ENCODE measurements at places on chromosomes 11 and 22.

GRCh38 chr11:128776069-128776423 is 82.2 kb downstream of the FLI1 start:
- DNase-seq: peak; percentile 4

DNA sequence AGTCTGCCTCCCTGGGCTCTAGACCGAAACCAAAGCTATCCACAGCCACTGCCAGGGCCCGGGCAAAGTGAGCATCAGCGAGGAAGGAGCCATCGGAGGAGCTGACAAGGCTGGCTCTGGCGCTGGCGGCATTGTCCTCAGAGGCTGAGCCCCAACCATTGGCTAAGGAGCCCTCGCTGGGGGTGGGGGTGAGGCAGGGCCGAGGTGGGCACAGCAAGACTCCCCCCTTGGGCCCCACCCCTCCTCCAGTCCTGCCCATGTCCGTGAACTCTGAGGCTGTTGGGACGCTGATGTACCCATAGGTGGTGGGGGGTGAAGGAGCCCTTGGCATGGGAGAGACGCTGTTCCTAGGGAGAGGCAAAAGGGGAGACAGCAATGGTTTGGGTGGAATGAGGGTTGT is 11.2 kb downstream of the ROBO4 start:
- no peak for DNase-seq

- no peak for DNase-seq
These were observed 1.2 kb downstream of the YDJC start for GRCh38 chr22:21628386-21629254.

DNA sequence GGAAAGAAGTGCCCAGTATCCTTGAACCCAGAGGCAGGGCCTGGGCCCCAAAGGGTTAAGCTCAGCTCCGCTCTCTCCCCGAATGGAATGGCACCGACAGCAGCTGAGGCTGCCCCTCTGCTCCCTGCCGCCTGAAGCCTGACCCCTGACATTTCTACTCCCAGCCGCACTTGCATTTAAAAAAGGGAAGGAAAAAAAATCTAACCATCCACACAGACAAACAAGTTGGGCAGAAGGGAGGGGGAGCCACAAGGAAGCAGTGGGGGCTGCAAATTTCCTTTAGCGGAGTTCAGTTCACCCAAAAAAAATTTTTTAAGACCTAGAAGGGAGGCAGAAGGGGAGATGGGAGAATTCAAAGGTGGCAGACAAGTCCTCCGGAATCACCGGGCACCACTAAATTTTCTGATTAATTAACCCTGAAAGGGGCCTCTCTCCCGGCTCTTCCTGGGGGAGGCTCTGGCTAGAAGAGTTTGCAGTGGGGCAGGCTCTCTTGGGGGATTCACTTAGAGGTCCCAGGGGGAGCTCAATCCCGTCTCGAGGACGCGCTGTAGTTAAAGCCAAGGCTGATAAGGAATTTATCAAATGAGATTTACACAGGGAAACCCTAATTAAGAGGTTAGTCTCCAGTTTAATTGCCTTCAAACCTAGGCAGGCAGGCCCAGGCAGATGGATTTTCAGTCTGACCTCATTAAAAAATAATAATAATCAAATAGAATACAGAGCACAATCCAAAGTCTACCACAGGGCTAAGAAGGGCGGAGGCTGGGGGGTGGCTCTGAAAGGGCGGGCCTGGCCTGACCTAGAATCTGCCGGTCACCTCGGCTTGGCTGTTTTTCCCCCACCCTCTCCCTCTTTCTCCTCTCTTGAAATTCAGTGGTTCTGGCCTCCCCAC is 25.6 kb downstream of the MN1 start:
- DNase-seq: no peak

DNA sequence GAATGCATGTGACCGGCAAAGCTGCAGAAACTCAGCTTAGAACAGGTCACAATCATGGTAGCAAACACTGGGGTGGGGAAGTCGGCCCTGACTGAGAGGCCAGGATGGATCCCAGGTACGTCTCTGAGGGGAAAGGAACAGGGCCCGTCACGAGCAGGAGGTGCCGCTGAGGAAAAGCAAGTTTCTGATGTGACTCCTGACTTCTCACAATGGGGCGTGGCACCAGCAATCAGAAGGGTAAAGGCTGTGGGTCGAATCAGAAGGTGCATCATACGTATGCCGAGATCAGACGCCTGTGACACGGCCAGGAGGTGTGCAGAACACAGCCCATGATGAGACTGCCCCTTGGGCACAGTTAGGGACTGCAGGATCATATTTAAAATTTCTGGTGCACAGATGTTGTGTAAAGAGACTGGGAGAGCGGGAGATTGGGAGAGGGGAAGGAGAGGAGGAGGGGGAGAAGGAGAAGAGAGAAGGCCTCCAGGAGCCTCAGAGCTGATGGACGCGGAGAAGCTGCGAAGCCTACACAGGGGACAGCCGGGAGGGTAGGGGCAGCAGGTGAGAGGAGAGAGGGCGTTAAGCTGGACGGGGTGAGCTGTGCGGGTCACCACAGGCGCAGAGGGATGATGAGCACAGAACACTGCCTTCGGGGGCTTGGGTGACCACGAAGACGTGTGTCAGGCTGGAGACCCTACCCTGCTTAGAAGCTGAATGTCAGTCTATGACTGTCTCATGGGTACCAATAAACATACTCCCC is 30.7 kb downstream of the KRTAP5-5 start:
- DNase-seq: no peak

DNA sequence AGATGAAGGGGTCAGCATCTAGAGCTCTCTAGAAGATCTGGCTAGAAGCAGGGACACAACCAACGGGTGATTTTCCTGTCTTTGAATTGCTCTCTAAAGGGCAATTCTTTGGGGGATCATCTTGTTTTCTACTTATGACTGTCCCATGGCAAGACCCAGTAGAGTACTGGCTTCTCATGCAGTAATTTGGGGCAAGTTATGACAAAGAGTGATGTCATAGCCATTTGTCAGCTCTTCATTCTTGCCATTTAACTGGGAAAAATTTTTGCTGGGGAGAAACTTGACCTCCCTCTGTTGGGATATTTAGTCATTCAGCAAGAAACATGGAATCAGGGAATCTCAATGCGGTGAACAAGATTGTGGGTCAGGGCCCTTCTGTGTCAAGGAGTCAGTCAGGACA is 80.4 kb downstream of the SLC1A2 start:
- no peak for DNase-seq

- DNase-seq: no peak
These were observed 208.0 kb downstream of the DSCAML1 start for GRCh38 chr11:117589063-117589462.

GRCh38 chr11:61000426-61000825 is 28.9 kb downstream of the CD6 start:
- DNase-seq: no peak

DNA sequence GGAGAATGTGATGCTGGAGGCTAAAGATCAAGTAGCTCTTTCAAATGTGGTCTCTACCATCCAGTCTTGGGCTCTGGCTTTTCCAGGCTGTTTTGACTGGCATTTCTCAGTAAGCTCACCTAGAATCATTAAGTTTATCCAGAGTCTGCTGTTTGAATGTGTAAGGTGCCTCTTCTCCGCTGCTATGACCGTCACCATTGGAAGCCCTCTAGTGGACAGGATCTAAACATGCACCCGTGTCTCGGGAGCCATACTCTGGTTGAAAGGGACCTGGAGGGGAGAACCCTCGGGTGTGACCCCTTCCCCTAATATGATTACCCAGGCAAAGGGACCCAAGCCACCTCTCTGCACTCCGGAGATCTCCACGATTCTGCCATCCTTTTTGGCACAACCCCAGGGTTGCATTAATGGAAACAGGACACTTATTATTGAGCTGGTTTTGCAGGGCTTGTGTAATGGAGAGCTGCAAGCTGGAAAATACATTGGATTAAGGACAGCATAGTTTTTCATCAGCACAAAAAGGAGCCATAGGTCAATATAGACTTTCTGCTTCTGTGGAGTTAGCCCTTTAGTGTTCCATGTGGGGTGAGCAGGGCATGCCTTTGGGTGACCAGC is 191.0 kb upstream of the LARGE1 start:
- no peak for DNase-seq

- no peak for DNase-seq
These were observed 121.5 kb downstream of the KCNQ1OT1 start for GRCh38 chr11:2577991-2578928.

DNA sequence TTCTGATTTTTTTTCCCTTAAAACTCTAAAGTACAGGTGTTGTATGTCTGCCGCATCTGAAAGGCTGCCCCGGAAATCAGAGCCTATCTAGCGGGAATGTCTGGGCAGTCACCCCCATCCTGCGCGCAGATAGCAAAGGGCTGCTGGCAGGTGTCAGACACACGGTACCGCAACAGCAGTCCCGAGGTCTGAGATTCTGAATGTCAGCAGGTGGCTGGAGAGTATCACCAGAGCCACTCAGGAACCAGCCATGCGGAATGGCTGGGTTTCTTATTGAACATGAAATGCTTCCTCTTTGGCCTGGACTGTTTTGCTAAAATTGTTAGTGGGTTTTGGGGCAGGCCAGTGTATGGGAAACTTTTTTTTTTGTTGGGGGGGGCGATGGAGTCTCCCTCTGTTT is 53.3 kb downstream of the CERK start:
- no peak for DNase-seq

DNA sequence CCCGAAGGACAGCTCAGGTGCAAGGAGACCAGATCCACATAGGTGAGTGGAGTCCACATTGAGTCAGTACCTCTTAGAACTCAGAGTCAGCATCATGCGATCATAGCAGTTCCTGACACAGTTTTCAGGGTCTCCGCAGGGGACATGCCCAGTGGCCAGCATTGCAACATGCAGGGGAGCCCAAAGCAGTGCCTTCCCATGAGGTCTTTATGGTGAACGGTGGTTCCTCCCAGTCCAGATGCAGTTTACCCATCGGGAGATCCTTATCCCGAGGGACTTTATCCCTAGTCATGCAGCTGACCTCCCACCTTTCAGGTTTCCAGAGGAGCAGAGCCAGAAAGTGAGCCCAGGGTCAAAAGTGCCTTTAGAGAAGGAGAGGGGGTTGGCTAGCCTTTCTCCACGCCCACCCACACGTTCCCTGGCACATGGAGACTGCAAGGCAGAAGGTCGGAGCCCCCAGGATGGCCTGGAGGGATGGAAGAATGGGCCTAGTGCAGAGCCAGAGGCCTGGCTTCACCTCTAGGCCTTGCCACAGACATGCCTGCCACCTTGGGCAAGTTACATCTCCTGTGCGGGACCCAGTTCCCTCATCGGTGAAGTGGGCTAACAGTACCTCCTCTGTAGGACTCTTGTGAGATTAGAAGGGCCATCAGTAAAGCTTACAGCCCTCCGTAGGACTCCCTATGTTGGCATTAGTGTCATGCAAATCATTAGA is 6.4 kb downstream of the KCTD17 start:
- no peak for DNase-seq

- no peak for DNase-seq
These were observed 413.0 kb upstream of the LARGE1 start for GRCh38 chr22:34333285-34333684.

GRCh38 chr11:102346456-102346747 is 612 bp upstream of the BIRC2 start:
- no peak for DNase-seq

GRCh38 chr22:31081963-31082605 is 966 bp downstream of the SMTN start:
- no peak for DNase-seq

- no peak for DNase-seq
These were observed 6.4 kb downstream of the LTBP3 start for GRCh38 chr11:65551572-65552387.

DNA sequence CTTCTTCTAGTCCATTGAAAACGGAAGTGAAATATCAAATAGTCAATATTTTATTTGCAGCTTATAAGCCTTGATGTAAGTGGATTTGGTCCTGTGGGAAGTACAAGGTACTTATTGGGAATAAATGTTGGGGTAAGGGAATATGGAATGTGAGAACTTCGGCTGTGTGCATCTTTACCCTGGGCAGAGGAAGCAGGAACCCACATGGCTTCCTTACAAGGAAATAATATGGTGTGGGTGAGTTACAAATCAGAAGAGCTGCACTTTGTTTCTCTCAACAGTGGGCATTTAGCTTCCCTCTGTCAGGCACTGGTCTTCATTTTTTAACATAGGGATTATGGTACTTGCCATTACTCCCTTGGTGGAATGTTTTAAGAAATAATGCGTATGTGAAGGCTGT is 77.9 kb downstream of the SCN3B start:
- no peak for DNase-seq

GRCh38 chr11:123286761-123287160 is 91.7 kb upstream of the CLMP start:
- DNase-seq: no peak

GRCh38 chr22:21868651-21869050 is 1.2 kb upstream of the MAPK1 start:
- no peak for DNase-seq

DNA sequence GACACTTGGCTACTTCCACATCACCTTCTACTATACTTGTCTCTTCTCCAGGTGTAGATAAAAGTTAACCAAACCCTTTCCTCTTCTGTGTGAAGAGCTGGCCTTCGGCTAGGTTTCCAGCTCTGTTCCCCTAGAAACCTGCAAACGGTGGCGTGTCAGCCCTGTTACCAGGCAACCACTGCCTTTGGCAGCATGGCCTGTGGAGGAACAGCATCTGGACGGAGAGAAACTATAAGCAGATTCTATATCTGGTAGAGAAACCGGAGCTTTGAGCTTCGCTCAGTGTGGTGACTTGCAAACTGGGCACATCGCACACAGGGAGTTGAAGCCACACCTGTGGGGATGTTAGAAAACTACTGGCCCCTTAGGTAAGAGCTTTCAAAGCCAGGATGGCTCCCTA is 35.9 kb downstream of the ARAP1 start:
- no peak for DNase-seq

- no peak for DNase-seq
These were observed 1236.4 kb downstream of the FAM181B start for GRCh38 chr11:81497202-81497804.

- DNase-seq: peak; percentile 65
These were observed 2.2 kb upstream of the RPS19BP1 start for GRCh38 chr22:39534591-39535356.

DNA sequence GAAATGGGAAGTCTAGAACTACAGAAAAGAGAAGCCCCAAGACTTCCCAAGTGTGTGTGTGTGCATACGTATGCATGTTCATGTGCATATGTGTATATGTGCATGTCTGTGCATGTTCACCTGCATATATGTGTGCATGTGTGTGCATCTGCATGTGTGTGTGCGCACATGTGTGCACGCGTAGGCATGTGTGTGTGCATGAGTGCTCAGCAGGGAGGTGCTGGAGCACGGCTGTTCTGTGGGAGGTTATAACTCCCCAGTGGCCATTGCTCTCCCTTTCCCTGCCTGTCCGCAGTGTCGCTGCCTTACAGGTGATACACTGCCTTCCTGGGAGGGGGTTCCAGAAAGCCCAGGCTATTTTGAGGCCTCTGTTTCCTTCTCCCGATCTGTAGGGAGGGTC is 29.8 kb downstream of the B3GAT1 start:
- no peak for DNase-seq

GRCh38 chr11:61887839-61888494 is 3.4 kb downstream of the FADS3 start:
- DNase-seq: no peak

DNA sequence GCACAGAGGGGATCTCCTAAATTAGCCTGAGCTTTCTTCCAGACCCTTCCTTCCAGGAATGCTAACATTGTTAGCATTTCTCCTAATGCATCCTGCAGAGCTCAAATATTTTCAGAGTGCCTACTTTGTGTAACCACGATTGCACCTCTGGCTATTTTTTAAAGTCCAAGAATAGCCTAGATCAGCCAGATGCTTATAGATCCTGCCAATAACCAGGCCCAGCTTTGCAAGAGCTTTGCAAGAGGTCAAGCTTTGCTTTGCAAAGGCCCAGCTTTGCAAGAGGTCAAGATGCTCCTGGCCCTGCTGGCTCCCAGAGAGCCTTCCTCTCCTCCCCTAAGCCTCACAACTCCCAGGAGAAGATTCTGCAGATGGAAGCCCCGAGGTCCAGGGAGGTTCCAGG is 491.9 kb downstream of the MN1 start:
- DNase-seq: no peak

All from stimulated activated CD8-positive, alpha-beta memory T cell treated with anti-CD3 and anti-CD28 coated beads, Interleukin-2, amount 100 ng/mL, for 1 hour (primary cell).